HAP-1 (cell line): ENCODE measurements at places on chromosomes 12 and 14.

DNA sequence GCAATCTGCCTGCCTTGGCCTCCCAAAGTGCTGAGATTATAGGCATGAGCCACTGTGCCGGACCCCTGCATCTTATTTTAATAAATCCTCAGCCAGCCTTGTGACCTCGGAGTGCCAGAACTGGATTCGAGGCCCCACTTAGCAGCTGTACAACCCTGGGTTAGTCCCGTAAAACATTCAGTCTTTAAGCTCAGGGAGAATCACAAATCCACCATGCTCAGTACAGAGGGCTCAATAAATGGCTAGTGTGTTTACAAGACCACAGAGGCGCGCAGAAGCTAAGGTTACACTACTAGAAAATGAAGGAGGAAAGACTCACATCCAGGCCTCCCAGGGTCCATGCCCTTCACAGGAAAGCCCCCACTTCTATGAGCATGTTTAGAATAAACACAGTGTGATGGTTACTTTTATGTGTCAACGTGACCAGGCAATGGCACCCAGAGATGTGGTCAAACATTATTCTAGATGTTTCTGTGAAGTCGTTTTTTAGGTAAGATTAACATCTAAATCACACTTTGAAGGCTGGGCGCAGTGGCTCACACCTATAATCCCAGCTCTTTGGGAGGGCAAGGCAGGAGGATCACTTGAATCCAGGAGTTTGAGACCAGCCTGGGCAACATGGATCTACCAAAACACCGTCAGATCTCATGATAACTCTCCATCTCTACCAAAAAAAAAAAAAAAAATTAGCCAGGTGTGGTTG is 55.3 kb downstream of the CLMN start:
- no peak for DNase-seq

GRCh38 chr12:67833602-67834001 is 155.6 kb upstream of the IFNG-AS1 start:
- DNase-seq = no peak

DNA sequence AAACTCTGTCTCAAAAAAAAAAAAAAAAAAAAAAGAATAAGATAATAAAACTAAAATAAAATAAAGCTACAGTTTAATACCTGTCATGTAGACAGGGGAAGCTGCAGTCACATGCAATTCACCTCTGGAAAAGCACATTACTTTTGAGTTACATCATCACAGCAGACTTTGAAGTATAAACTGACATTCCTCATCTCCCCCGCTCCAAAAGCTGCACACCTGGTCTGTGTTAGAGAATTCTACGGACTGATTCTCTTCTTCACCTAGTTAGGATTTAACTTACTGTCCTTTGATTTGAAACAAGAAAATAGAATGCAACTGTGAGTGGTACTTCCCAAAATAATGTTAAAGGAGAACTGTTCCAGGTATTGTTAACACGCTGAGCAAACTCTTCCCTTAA is 25.1 kb downstream of the SPPL3 start:
- DNase-seq = no peak

DNA sequence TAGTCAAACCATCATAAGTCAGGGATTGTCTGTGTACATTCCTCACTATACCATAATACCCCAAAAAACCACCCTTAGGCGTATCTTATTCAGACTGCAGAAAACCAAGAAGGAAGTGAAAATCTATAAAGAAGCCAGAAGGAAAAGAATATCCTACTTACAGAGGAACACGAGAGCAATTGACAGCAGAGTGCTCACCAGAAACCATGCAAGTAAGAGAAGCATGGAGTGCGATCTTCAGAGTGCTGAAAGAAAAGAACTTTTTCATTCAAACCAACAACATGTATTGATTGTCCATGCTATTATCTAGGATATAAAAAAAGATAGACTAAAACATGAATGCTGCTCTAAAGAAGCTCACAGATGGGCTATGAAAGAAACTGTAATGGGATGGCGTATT is 50.8 kb downstream of the STXBP6 start:
- no peak for DNase-seq

- no peak for DNase-seq
These were observed 152.4 kb downstream of the VRK1 start for GRCh38 chr14:96949594-96949993.

DNA sequence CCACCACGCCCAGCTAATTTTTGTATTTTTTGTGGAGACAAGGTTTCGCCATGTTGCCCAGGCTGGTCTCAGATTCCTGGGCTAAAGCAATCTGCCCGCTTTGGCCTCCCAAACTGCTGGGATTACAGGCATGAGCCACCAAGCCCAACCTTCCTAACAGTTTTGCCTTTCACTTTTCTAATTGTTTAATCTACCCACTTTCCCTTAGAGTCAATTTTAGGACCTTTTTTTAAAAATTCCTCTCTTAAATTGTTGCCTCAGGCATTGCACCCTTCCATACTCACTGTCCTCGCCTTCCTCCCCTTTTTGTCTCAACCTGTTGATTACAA is 11.5 kb downstream of the ZFHX2 start:
- no peak for DNase-seq

GRCh38 chr14:54742492-54743350 is 159.9 kb downstream of the GCH1 start:
- DNase-seq = no peak

GRCh38 chr14:31745741-31746140 is 184.5 kb downstream of the NUBPL start:
- no peak for DNase-seq

GRCh38 chr12:73187765-73188164 is 915.6 kb downstream of the TRHDE start:
- DNase-seq = no peak

DNA sequence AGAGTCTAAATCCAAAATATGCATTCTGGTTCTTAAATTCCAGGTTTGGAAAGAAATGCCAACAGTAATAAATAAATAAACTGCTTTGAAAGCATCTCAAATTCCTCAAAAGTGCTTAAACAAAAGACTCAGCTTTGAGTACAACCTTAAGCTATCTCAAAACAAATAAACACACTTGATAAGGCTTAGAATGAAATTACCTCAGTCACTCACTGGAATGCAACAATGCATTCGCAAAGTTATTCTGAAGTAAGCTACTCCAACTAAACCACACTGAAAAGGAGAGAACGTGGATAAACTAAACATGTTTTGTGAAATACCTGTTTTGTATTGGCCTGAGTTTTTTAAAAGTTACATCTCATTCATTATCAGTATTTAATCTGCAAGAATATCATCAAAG is 1.2 kb downstream of the SPTSSA start:
- DNase-seq = peak; percentile 49

- DNase-seq = peak; percentile 29
These were observed 892 bp downstream of the TCHP start for GRCh38 chr12:109900752-109901580.

DNA sequence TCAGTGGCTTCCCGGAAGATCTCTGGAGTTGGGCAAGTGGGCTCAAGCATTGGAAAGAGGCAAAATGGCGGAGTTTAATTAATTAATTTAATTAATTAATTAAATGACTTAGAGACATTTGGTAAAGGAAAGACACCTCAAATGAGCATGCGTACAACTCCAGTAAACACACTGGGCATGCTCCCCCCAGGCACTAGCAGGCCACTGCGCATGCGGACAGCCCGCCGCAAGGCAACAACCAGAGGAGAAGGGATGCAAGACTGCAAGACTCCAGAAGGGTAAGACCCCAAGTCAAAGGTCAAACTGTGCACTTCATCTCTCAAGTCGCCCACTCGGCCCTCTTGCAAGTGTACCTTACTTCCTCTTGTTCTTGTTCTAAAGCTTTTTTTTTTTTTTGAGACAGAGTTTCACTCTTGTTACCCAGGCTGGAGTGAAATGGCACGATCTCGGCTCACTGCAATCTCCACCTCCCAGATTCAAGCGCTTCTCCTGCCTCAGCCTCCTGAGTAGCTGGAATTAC is 57.8 kb upstream of the PSMC1 start:
- no peak for DNase-seq

DNA sequence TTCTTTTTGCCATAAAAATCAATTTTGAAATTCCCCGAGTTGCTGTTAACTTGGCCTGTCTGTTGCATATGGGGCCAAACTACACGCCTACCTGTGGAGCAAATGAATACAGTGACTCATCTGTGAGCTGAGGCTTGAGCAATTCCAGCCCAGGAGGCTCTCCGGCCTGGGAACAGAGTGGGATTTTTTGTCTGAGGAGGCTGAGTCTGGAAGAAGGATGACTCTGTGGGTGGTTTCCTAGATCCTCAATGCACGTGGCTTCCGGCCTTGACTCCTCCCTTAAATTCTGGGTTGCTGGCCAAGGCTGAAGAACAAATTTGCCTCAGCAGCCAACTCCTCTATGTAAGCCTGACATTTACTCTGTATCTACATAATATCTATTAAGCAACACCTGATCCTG is 124.1 kb downstream of the SSPN start:
- DNase-seq = no peak

DNA sequence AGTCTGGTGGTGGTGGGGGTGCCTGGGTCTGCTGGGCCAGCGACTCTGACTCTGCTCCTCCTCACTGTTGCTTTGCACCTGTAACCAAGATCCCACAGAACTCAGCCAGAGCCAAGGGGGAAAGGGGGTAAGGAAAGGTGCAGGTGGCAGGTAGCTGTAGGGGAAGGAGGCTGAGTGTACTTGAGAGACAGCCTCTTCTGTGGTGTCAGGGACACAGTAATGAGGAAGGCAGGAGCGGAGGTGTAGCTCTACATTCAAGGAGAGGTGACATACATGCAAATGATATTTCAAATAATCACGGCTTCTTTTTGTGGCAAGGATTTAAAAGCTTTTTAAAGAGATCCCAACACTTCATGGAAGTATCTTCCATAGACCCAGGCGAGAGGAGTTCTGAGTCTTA is 23.4 kb downstream of the TESPA1 start:
- DNase-seq = no peak

- DNase-seq = no peak
These were observed 13.0 kb downstream of the GTSF1 start for GRCh38 chr12:54460317-54460923.

DNA sequence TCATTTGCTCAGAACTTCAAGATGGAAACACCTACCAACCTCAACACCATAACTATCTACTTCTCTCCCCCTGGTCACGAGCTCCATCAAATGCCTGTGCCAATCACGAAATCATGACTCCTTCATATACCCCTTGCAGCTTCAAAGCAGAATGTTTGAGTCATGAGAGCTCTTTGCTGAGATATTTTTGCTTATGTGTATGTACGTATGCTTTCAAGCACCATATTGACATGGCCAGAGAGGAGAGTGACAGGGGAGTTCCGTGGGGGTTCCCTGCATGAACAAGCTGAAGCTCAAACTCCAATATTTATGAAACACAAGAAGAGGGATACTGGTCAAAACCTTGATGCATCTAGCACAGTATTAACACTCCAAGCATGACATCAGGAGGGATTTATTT is 374.4 kb downstream of the DPF3 start:
- DNase-seq = no peak

DNA sequence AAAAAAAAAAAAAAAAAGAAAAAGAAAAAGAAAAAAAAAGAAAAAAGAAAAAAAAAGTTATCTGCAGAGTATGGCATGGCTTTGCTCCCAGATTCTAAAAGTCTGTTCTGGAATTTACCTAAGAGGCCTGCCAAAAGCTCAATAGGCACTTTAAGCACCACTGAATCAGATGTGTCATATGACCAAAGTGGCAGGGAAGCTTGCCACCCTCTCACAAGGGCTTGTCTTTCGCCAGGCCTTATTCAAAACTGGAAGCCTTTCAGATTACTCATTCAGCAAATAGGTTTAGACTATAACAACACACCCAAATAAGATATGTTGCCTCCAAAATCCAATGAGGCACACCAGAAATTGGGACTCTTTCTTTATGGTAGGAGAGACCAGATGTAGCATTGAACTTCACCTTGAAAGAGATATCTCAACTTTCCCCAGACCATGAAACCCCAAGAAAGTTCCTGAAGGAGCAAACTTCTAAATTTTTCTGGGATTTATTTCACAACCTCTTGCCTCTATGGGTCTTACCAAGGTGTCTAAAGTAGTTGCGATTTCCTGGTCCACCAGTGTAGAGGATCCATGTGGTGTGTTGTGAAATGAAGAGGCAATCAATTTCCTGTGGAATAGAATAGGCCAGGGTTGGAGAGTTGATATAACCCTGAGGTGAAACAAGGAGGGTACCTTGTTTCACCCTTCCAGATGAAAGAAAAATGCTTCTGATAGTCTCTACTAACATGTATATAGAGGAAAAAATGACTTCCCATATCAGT is 218.8 kb downstream of the DAD1 start:
- DNase-seq = no peak

- no peak for DNase-seq
These were observed 83.7 kb upstream of the IGF1 start for GRCh38 chr12:102564026-102564425.

- no peak for DNase-seq
These were observed 22.5 kb downstream of the SLC35E3 start for GRCh38 chr12:68768431-68768939.

- no peak for DNase-seq
These were observed 121.2 kb upstream of the LRIG3 start for GRCh38 chr12:59041241-59042121.

DNA sequence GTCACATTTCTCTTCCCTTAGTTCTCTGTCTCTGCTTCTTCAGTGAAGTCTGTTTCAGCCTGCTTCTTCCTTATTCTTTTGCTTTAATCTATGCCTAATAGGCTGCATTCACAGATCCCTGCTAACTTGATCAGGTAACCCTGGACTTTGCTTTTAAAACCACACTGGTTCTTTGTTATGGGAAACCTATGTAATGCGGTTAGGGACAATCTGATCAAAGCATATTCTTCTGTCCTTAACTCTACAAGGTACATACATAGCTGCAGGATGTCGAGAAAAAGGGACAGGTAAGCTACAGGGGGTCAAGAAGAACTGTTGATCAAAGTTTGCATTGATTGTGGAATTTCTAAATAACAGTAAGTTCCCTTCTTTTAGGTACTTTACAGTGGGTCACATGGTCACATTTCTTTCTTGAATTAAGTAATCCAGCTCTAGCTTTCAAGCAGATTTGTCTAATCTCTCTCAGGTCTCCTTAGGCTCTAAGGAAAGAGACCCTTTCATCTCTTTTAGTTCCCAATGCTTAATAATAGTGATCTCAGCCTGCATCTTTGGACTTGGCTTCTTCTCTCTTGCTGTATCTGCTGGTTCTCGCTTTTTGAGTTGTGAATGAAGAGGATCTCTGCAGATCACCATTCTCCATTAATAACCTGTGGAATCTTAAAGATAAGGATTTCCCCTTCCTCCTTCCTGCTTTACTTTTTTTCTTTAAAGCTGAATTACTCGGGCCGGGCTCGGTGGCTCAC is 3.8 kb downstream of the COPZ1 start:
- DNase-seq = no peak

- DNase-seq = peak; percentile 96
These were observed at the start of gene SUOX for GRCh38 chr12:55996715-55997534. TSS of gene SUOX (plus strand) at chr12:55997276. CDS start at chr12:56002222, 4,946 bp downstream.

GRCh38 chr12:112635036-112635435 is 156.5 kb upstream of the RPH3A start:
- no peak for DNase-seq

DNA sequence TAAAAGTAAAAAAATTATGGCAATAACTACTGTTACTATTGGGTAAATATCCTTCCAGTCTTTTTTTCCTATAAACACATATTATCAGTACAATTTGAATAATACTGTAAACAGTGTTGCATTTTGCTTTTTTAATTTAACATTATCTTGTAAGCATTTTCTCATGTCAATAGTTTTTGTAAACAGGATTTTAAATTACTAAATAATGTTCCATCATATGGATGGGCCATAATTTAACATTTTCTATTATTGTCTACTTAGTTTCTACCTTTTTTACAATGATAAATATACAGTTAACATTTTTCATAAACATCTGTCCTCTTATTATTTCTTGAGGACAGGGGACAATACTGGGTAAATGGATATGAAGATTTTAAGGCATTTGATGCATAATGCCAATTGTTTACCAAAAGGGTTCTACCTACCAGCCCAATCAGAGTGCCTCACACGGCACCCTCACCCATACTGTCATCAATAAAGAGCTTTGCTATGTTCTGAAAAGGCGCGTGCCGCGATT is 759 bp upstream of the ACVR1B start:
- no peak for DNase-seq
